ENCODE measurements at places on chromosomes 2 and 18.

DNA sequence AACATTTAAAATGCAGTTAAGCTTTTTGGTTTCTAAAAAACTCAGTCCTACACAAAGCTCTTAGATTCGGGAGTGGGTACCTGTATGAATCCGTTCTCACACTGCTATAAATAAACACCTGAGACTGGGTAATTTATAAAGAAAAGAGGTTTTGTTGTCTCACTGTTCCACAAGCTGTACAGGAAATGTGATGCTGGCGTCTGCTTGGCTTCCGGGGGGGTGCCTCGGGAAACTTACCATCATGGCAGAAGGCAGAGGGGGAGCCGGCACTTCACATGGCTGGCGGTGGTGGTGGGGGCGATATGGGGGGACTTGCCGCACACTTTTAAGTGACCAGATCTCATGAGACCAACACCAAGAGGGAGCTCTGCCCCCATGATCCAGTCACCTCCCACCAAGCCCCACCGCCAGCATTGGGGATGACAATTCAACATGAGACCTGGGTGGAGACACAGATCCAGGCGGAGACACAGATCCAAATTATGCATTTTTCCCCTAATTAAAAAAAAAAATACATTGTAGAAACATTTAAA lies 222.5 kb downstream of the GBX2 start:
- no peak for DNase-seq

- DNase-seq, result no peak
These were observed 36.6 kb downstream of the UPP2 start for GRCh38 chr2:158138255-158138654.

GRCh38 chr2:177597759-177598158 lies 205.2 kb downstream of the AGPS start:
- DNase-seq, result no peak

- no peak for DNase-seq
These were observed 19.2 kb downstream of the PPP4R3B start for GRCh38 chr2:55598056-55598795.

DNA sequence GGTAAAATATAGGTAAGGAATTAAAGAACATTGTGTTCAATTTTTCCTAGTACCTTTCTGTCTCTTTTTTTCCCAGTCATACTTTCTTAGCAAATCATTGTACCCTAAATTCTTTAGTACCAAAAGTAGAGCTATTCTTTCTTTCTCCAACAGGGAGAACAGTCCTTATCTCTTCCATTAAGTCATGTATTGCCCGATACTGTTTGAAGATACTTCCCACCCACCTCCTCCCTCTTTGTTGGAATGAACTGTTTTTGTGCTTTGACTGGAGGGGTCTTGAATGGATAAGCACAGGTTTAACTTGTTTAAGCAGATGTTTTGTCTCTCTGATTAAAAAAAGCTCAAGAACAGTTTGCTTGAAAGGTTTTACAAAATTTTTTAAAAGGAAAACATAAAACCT lies 41.3 kb downstream of the RAB10 start:
- no peak for DNase-seq

DNA sequence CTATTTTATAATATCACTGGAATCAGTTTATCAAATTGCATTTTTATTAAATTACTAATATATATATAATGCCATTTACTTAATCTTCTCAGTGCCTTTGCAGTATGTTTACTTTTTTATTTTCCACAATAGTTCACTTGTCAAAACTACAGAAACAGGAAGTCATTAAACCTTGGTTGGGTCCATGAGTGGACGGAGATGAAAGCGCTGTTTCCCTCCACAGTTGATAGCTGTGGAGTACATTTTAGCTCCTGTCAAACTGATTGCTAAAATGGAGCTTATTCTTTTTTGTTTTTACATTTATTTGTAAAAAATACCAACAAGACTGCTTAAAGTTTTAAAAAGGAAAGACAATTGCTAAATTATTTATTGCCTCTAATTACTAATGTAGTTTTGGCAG lies 19.2 kb downstream of the MFF start:
- no peak for DNase-seq

GRCh38 chr2:130190237-130190636 lies 8.0 kb downstream of the TUBA3E start:
- no peak for DNase-seq

DNA sequence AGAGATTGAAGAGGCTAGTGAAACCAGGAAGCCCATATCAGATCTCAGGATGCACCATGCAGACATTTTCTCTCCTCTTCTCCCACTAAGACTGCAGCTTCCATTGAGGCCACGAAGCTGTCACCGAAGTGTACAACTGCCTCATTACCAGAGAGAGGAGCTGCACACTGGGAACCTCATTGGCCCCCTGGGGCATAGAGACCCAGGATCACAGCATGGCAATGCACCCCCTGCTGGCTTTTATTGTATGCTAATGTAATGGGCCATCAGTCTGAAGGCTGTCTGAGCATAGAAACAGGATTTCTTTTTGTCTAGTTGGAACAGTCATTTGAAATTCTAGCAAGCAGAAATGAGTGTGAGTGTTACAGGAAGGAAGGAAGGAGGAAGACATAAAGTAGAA lies 861.6 kb upstream of the CELF4 start:
- peak; percentile 67 for DNase-seq

DNA sequence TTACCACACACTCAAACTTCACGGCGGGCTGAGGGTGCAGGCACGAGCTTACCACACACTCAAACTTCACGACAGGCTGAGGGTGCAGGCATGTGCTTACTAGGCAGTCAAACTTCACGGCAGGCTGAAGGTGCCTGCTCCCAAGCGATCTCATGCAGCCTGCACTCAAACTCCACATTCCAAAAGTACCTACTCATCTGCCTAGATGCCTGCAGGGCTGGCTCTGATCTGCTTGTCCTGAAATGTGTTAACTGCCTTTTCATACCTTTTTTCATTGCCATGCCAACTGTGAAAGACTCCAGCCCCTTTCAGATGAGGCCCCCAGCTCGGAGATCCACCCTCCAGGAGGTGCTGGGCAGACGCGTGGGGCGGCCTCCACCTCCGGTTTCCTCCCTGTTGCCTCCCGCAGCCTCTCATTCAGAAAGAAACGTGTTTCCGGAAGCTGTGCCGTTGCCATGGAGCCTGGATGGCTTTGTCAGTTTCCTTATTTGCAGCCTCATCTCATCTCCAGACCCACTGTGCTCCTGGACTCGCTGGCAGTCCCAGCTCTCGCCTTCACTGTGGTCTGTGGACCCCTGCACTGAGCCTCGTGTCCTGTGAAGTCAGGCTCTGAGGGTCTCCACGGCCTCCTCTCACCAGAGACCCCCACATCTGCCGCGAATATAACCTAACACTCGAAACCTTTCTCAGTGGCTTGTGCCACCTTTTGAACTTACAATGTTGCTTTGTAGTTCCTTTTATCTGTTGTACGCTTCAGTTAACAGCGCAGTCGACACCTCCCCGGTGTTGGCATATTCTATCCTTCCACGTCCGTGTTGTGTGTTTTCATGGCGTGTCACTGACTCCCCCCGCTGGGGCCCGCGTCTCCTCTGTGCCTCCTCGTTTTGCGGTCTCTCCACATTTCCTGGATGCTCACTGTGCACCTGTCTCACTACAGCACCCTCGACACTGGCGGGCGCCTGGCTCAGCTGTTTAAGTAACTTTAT lies 106.1 kb upstream of the ALKAL2 start:
- DNase-seq, result no peak

DNA sequence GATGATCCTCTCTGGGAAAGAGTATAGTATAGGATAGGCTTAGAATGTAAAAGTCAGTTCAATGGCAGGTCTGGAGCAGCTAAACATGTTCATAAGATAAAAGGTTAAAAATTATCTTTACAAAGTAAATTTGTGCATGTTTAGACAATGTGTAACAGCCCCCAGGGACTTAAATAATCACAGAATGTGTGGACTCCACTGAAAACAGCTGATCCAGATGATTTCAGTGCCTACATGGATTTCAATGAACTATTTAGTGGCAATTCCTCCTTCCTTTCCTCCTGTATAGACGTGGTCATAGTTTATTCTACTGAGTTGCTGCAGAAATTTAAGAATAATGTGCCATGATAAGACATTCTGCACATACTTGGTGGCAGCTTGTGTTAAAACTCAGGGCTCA lies 42.9 kb downstream of the ARHGEF33 start:
- DNase-seq, result no peak

DNA sequence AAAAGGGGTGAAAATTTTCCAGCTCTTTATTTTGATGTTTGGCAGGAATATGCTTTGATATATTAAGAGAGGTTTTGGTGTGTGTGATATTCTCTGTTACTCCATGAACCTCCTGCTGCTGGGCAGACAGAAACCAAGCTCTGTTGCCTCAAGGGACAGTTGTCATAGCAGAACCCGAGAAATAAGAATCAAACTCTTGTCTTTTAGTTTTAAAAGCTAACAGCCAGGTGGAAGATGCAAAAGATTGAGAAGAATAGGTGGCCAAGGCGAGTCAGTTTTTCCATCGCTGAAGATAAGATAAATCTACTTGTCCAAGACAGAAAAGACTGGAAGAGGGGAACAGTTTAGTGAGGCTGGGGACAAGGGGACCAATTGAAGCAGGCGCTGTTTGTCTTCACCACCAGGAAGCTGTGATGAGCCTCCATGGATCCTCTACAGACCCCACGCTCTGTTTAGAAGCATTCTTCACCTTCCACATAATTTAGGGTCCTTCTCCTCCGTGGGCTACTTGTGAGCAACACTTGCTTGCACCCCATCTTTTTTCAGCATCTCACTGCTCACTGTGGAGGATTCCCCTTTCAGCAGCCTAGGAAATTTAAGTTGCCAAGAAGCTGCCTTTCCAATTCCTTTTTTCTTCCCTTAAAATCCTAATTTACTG lies 23.9 kb downstream of the PMAIP1 start:
- no peak for DNase-seq

GRCh38 chr2:190199530-190199929 lies 120.1 kb downstream of the HIBCH start:
- no peak for DNase-seq

DNA sequence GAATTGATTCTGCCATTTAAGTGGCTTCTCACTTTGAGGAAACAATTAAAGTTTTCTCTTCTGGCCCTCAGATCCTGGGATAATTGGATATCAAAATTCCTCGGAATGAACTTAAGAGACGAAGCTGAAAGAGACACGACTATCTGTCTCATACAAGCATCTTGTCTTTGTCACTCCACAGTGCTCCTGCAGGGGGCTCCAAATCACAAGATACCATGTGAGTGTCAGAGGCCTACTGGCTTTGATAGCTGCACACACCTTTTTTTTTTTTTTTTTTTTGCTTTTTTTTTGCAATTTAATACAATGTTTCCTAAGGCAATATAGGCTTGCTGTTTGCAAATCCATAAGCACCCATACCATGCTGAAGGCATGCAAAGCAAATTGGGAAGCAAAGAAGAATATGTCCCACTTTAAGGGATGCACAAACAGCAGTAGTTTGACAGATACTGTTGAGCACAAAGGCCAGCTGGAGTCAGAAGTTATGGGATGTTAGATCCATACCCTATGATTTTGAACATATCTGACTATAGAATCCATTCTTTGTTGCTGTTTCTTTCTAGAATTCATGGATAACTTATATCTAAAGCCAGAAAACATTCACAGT lies 109.0 kb upstream of the CBLN2 start:
- DNase-seq, result peak; percentile 83

GRCh38 chr2:239184968-239185903 lies 215.6 kb downstream of the HDAC4 start:
- DNase-seq, result no peak

DNA sequence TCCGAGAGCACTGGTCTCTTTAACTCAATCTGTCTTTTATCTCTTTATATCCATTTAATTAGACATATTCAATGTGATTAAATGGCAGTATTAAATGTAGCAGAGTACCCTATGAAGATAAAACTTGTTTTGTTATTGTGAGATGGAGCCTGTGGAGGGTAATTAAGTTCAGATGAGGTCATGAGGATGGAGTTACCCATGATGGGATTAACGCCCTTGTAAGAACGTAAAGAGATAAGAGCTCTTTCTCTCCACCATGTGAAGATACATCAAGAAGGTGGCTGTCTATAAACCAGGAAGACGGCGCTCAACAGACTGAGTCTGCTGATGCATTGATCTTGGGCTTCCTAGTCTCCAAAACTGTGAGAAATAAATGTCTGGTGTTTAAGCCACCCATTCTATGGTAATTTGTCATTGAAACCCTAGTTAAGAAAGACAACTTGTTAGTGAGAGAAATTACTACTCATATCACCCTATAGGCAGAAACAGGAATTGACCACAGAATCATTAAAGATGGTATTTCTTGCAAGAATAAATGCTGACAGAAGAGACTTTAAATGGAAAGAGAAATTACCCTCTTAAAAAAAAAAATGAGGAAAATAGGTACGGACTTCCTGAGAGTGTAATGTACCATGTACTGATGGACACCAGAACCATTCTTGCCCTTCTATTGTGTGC lies 738.7 kb upstream of the CHAC2 start:
- peak; percentile 10 for DNase-seq

- no peak for DNase-seq
These were observed 8.9 kb downstream of the SULT1C2 start for GRCh38 chr2:108297436-108298141.

DNA sequence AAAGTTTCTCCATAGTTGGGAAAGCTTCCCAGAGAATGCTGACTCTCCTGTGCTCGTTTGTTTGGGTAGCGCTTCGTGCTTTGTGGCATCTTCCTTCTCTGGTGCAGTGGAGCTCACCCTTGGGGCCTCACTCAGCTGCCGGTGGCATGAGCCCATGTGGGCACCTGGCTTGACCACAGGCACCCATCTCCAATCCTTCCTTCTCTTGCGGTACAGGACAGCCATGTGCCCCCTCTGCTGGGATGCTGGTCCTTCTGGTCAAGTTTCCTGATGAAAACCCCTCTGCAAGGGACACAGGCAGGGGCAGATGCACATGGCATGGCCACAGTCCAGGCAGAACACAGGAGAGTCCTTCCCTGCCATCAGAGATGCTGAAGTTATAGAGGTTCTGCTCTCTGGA lies 555.9 kb upstream of the HS6ST1 start:
- no peak for DNase-seq

- DNase-seq, result no peak
These were observed 180.6 kb downstream of the MC4R start for GRCh38 chr18:60191926-60192325.

- DNase-seq, result no peak
These were observed 334.4 kb downstream of the LRP1B start for GRCh38 chr2:141796449-141796848.

DNA sequence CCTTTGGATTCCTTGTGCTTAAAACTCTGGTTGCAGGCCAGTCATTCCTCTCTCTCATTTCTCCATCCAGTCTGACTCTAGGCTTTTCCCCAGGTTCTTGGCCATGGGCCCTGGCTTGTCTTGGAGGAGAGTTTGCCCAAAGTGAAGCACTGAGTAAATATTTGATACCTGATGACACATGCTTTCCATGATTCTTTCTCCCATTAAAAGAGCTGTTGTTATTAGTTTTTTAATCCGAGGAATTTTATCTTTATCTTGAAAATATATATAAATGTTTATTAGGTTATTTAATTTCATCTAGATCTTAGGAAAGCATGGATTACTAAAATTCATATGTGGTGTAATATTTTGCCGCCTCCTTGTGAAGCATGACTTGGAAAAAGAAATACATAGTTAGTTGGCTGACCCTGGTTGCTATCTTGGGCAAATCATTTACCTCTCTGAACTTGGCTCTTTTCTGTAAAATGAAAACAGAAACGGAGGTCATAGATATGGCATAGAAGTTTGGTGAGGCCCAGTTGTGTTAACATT lies 650.1 kb downstream of the SLC4A3 start:
- DNase-seq, result no peak

- DNase-seq, result peak; percentile 22
These were observed 129.9 kb downstream of the SOCS6 start for GRCh38 chr18:70418546-70419311.

- no peak for DNase-seq
These were observed 42.5 kb upstream of the YPEL5 start for GRCh38 chr2:30104307-30104706.

Measured in WERI-Rb-1 (cell line).